ENCODE measurements at places on chromosomes 7 and 10.

GRCh38 chr7:107035446-107035845 lies 9.1 kb upstream of the PRKAR2B start:
- no peak for DNase-seq

DNA sequence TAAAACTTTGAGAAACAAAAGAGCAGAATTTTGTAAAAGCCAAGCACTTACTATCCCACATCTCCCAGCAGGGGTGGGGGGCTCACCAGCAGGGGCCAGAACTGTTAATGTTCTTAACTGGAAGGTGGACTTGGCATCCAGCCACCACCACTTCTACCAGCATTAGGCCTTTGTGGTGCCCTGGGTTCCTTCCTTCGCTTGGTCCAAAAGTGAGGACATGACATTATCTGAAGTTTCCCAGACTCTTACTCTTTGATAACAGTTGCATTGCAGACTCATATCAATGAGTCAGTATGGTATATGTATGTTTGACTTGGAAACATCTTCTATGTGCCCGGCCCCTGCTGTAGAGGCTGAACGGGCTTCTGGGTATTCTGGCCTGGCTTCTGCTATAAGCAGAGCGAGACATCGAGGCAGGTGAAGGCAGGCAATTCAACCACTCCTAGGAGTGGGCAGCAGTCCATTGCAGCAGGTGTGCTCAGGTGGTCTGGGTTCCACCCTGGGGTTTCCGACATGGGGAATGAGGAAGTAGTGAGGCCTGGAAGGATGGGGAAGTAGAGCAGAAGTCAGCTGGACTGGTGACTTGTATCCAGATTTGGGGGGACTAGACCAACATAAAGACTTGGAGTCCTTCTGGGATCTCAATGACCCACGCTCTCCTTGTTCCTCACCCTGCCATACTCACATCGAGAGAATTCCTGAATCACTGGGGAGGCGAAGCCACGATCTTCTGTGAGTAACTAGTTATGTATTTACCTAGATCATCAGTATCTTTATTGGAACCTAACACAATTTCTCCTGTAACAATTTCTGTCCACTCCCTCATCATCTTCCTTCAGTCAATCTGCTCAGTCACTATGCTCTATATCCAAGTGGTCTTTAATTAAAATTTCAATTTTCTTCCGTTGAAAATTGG lies 4.1 kb downstream of the ZNF777 start:
- DNase-seq, result no peak

GRCh38 chr10:57468894-57469432 lies 798.7 kb downstream of the IPMK start:
- no peak for DNase-seq

DNA sequence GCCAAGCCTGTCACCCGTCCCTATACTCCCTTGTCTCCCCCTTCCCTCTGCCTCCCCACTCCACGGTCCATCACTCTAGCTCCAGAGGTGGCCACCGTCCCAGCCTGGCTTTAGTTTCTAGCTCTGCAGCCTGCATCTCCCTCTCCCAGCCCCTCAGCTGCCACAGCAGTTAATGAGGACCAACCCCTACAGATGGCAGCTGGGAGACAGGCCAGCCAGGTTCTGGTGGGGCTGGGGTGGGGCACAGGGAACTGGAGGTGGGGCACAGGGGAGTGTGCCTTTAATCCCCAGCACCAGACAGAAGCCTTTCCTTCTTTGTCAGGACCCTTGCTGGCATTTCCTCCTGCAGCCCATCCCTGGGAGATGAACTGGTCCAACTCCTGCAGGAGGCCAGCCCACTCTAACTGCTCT lies 21.1 kb downstream of the UNC5B start:
- no peak for DNase-seq

GRCh38 chr7:134589491-134589941 lies 40.6 kb downstream of the AKR1B15 start:
- DNase-seq, result no peak

- no peak for DNase-seq
Measured at GRCh38 chr7:127230192-127230925, 22.4 kb downstream of the GRM8 start.

GRCh38 chr10:63751836-63752235 lies 230.6 kb downstream of the REEP3 start:
- no peak for DNase-seq

DNA sequence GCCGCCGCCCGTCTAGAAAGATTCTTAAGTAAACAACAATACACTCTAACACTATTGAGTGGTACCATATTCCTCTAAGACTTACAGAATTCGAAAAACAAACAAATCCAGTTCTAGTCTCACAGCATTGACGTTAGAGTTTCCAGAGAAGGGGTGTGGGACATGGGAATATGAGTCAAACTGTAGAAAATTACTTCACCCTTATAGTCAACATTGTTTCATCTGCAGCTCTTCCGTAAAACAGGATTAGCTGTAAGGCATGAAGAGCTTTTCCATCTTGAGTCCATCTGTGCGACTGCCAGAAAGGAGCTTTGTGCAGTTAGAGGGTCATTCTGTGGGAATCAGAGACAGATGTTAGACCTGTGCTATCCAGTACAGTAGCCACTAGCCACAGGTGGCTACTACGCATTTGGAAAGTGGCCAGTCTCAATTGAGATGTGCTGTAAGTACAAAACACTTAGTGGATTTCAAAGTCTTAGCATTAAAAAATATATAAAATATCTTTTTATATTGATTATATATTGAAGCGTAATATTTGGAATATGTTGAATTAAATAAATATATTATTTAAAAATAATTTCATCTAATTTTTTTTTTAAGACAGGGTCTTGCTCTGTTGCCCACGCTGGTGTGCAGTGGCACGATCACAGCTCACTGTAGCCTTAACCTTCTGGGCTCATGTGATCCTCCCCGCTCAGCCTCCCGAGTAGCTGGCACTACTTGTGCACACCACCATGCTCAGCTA lies 79.8 kb upstream of the MPP7 start:
- DNase-seq, result no peak

GRCh38 chr10:73744664-73744975 lies 448 bp downstream of the SEC24C start:
- DNase-seq, result no peak

DNA sequence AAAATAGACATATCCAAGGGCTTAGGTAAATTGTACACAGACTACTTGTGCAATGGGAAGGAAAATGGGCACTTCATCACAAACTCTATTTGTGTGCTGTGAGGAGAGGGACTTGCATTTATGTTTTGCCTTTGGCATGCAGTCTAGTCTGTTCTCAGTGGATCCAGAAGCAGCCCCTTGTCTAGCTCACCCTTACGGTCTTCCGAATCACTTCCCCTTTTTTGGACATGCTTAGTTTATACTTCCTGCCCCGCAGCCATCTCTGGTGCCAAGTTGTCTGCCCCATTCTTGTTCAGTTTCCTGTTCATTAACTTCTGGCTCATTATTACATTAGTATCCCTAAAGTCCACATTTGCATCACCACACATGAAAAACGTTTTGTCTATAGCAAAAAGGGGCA lies 161.6 kb downstream of the NRCAM start:
- no peak for DNase-seq

DNA sequence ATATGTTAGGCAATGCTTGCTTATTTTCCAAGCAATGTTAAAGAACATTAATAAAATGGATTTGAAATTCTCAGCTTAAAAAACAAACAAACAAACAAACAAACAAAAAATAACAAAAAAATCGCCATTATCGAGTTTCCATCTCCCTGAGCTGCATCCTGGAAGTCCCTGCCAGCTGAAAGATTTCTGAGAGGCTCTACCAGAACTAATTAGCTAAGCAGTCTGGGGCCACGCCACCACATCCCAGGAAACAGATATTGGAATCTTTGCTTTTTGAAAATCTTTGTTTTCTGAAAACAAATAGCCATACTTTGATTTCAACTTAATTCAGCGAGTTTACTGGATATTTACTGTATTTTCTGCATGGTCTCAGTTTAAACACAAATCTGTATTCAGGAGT lies 143.6 kb downstream of the LSMEM1 start:
- no peak for DNase-seq

- DNase-seq, result no peak
Measured at GRCh38 chr7:21944616-21945453, 864 bp downstream of the CDCA7L start.

- DNase-seq, result no peak
Measured at GRCh38 chr7:95454438-95455045, 19.7 kb upstream of the PON2 start.
